ENCODE measurements at places on chromosomes 7 and 10.

DNA sequence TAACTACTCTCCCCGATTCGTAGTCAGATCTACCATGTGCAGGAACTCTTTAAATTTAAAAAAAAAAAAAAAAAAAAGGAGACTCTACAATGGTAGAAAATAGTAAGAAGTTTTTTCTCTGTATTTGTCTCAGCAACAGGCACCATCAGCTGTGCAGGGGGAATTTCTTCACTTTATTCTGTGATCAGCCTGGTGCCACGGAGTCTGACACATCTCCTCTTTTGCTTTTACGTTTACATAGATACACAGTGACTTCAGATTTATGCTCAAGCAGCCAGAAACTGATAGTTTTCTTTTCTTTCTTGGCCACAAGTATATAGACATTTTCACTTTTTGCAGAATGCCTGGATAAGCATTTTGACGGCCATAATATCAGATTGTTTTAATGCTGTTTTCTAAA, 190.6 kb upstream of the AKR1E2 start:
- DNase-seq: no peak

DNA sequence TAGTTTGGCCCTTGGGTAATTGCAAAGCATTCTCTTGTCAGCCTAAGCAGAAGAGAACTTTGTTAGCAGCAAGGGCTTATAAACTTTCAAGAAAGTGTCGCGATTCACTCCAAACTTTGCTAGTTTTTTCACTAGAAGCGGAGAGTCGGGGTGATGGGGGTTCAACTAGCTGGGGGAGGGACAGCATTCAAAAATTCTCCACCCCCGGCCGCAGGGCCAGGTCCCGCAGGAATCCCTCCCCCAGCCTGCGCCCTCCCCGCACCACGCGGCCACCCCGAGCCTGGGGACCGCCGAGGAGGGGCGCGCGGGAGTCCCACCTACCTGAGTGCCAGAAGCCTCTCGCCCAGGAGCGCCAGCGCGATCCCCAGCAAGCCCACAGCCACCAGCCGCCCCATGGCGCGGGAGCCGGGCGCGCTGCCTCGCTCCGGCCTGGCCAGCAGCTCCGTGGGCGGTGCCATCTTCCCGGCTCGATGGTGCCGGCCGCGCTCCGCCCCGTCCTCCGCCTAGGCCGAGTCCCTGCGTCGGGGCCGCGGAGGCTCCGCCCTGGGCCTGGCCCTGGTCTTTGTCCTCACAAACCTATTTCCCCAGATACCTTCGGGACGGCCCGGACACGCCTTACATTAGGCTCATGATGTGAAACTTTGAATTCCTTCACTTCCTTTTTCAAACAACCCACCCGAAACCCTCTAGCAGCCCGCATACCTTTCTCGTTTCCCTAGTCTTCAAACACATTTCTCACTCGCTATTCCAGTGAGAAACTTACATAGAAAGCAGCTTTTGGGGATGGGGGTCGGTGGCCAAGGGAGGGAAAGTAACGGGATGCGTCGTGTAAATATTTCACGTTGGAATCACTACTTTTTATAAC, at the start of gene PON2:
TSS of gene PON2 (minus strand) at position 472 of the 865 bp plus-strand sequence. CDS start at position 395, 77 bp downstream.
- DNase-seq: peak; percentile 6

DNA sequence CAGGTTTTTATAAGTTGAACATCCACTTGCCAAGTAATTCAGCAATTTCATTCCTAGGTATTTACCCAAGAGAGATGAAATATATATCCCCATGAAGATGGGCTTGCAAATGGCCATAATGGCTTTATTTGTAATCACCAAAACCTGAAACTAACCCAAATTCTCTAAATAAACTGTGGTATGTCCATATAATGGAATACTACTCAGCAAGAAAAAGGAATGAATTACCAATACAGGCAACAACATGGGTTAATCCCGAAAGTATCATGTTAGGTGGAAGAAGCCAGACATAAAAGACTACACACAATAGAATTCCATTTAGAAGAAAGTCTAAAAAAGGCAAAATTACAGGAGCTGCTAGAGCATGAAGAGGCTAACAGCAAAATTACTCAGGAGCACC, 101.4 kb upstream of the PPP2R2D start:
- no peak for DNase-seq

DNA sequence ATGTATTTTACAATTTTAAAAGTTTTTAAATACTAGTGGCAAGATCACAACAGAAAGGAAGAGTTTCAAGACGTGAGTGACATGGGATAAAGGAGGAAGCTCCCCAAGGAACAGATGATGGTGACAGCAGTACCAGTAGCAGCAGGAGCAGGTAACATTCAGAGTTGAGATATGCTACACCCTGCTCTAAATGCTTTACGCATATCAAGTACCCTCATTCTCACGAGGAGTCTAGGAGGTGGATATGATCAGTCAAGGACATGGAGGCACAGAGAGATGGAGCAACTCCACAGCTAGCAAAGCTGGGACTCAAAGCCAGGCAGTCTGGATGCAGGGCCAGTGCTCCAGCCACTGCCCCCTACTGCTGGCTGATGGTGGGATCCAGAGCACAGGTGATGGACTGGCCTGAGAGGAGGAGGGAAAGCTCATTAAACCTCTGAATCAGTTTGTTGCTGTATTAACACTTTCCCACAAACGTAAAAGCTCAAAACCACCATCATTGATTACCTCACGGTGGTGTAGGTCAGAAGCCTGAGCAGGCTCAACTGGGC, 17.5 kb downstream of the RP9 start:
- no peak for DNase-seq

DNA sequence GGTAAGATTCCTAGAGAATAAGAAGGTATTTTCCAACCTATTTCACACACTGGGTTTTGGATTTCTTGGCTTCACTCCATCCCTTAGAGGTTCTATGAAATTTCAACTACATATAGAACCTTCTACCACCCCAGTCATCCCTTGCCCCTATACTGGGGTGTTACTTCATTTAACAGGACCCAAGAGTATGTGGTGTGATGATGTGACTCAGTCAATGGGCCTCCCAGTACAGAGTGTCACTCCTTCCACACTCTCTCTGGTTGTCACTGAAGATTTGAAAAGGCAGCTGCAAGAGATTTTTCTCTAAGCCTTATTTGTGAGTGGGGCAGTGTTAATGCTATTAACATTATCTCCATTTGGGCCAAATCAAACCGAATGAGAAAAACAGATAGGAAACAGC, 33.5 kb downstream of the FGFBP3 start:
- no peak for DNase-seq

GRCh38 chr7:53101026-53101425, 65.6 kb downstream of the POM121L12 start:
- DNase-seq: no peak
